ENCODE measurements at places on chromosomes 6 and 20. TPM values are rescaled to one million over a fixed set of nuclear protein-coding genes. Genes with fewer than 3 reads are reported as not detected.

EYA4 gene
- total RNA-seq: 11.1 TPM

VAPB gene
- total RNA-seq: 26.0 TPM

METTL24 gene
- 5.5 TPM for total RNA-seq

- DNase-seq: no peak
These were observed 1.9 kb downstream of the MRPS26 start for GRCh38 chr20:3047486-3048419.

- DNase-seq: peak; percentile 72
These were observed 113.9 kb upstream of the PRSS16 start for GRCh38 chr6:27133281-27134227.

DNA sequence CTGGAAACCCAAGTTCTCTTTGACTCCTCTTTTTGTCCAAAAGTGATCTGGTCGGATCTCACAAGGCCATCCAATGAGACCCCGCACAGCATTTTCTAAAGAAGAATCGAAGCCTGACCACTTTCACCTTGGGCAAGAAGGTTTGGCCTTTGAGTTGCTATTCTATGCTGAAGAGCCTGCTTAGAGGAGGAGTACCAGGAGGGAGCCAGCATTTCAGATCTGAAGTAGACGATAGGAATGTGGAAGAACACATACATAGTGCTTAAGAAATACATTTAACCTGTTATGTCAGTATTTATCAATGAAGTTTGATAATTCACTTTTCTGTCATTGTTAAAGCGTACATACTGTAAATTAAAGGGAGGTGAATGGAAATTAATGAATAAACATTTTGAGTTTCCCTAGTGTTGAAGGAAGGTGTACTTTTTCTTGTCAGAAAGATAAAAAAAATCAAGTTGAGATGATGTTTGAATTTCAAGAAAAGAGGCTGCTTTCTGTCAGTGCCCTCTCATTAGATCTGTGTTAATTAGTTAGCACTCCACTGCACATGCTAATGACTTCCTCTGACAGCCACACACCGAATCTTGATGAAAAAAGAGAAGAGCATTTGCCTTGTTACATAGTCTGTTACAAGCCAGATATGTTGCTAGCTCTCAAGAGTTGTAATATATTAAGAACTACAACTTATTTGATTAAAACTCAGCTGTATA is 10.9 kb upstream of the TDRD6 start:
- no peak for DNase-seq
